ENCODE measurements at places on chromosomes 5 and 9.
A peak's percentile ranks its signal among the peaks of the same experiment; 100 is the strongest.

DNA sequence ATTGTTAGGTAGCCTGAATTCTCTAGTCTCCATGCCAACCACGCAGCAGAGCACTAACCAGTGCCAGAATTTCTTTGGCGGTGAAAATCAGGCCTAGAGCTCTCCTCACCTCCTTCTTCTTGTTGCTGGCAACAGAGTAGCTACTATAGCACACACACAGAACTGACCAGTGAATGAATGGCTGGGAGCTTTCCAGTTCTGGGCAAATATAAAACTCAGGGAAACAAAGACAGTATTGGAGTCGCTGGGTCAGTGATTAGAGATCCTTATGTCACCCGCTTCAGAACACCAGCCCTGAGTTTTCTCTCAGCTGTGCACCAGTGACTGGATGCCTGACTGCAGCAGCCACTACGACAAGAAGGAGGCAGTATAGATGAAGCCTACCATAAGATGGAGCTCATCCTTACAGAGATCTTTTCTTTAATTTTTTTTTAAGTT, 26.9 kb upstream of the FEM1C start:
- no peak for DNase-seq

DNA sequence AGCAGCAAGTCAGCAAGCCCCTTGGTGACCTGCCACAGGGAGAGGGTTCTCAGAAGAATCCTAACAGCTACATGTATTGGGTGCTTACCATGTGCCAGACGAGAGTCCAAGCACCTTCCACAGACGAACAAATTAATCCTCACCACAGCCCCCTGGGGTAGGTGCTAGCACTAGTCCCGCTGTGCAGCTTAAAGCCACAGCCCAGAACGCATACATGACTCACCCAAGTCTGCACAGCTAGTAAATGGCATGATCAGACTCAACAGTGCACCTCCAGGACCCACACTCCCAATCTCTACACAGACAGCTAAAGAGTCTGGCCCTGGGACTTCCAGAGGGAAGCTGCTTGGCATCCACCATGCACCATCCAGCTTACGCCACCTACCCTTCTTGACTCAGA, 111.5 kb downstream of the PAX5 start:
- DNase-seq, result no peak

- no peak for DNase-seq
These were observed 37.2 kb downstream of the PAPPA start for GRCh38 chr9:116190637-116191396.

DNA sequence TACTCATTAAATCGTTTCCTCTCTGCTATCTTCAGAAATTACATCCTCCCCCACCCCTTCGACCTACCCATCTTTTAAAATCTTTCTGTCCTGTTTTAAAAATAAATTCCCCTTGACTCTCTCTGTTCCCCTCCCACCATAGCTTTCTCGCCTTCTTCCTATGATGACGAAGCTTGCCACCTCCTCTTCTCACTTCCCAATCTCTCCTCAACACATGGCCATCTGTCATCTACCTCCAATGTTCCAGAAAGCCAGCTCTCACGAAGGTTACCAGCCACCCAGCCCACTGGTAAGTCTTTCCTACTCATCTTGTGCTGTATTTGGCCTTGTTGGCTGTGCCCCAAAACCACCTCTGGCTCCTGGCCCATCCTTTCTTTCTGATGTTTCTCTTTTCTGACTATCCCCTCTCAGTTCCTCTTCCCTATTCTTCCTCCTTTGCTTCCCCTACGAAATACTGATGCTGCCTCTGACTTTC, 346.3 kb downstream of the ENC1 start:
- no peak for DNase-seq

DNA sequence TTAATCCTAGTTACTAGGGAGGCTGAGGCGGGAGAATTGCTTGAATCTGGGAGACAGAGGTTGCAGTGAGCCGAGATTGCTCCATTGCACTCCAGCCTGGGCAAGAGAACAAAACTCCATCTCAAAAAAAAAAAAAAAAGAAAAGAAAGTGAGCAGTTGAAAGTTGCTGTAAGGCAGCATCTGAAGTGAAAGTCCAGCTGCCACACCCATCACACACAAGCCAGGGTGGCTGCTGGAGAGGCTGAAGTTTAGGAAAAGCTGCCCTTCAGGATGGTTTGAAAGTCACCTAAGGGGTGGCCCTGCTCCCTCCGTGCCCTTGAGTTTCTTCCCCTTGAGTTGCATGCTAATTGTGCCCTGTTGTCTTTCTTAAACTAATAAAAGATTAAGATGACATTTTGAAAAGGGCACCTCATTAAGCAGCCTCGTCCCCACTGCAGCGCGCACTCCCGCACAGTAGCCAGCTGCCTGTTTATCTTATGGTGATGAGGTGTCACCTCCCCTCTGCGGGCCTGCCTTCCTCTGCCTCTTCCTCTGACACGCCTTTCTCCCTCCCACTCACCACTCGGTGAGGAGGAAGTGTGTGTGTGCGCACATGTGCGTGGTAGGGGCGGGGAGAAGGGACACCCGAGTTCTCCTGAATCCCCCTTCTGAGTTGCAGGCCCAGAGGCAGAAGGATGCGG, 104.2 kb upstream of the PANK3 start:
- DNase-seq, result peak; percentile 9

- no peak for DNase-seq
These were observed 57.9 kb downstream of the SHB start for GRCh38 chr9:38010918-38011704.

DNA sequence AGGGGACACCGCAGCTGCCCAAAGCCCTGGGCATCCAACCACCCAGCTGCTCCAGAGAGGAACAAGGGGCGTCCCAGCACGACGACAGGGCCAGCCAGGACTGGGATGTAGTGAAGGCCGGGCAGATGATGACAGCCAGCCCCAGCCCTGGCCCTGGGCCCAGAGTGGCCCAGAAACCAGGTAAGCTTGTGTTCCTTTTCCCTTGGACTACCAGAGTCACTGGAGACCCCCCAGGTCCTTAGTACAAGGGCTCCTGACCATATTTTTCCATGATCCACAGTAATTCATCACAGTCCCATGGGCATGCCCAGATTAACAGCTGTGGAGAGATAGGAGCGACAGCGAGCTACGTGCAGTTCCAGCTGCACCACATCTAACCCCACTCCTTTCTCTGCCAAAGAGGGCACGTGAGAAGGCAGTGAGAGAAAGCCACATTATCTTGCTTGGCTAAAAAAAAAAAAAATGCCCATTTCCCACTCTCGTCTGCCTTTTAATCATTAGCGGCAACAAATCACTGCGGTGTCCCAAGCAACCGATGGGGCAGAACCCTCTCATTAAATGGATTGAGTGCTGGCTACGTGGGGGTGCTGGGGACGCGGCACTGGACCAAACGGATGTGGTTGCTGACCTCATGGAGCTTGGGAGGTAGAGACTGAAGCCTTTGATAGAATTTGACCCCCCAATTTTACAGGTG, 21.7 kb upstream of the SYNPO start:
- no peak for DNase-seq

- DNase-seq, result no peak
These were observed 174.0 kb upstream of the ZNF618 start for GRCh38 chr9:113701774-113702755.

DNA sequence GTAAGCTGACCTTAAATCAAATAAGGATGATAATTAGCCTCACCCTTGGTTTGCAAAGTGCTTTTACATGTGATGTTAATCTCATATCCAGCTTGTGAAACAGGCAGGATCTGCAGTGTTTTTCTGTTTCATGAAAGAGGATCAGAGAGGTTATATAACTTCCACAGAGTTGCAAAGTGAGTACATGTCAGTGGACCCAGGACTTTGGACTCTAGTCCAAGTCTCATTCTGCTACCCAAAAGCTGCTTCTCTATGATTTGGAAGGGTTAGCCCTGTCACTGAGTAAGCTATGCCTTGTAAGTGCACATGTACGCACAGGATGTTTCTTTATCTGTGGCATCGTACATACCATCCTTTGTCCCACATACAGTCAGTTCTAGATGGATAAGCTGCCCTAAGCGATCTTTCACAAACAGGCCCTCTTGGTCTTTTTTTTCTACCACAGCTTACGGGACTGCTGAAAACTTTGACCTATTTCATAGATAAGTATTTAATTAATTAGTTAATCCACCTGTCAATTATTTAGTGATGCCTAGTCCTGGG, 322.9 kb downstream of the TMEM38B start:
- no peak for DNase-seq

GRCh38 chr9:111301195-111301594, 28.8 kb downstream of the OR2K2 start:
- DNase-seq, result no peak

- no peak for DNase-seq
These were observed 124.2 kb downstream of the ROR2 start for GRCh38 chr9:91825866-91826265.

DNA sequence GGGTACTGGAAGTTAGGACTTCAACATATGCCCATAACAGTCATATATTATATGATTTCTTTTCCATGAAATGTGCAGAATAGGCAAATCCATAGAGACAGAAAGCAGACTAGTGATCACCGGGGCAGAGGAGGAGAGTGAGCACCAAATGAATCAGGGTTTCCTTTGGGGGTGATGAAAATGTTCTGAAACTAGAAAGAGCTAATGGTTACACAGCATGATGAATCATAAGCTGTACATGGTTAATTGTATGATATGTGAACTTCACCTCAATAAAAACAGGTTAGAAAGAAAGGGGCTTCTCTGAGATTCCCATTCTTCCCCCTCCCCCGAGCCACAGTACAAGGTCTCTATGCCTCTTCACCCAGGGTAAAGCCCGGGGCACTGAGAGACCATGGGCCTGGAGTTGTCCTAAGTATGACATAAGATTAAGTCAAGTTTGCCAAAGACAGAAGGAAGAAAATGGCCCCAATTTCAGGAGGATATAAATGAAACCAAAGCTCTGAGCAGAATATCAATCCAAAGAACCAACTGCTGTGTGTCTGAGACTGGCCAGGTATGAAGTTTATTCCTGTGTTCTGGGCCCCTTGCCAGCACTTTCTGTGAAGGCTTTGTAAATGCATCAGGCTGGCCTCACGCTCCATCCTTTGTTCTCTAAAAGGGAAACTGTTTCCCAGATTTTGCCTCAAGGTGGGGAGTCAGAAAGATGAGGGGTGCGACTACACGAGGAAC, 243.8 kb downstream of the CDK5RAP2 start:
- no peak for DNase-seq

DNA sequence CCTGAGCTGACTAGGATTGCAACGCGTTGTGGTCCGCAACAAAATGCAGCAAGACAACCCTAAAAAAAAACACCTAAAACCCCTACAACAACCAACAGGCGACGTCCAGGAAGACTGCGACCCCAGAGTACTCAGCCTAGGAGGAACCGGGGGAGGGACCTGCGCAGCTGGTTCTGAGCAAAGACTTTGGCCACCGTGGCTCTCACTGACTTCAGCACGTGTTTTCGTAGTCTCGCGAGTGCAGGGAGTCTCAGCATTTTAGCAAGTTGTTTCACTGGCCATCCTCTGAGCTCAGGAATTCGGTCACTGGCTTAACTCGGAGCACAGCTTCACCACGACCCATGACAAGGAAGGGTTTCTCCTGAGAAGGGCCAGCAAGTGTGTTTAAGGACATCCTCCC, 8.6 kb upstream of the ZDHHC11 start:
- DNase-seq, result no peak

DNA sequence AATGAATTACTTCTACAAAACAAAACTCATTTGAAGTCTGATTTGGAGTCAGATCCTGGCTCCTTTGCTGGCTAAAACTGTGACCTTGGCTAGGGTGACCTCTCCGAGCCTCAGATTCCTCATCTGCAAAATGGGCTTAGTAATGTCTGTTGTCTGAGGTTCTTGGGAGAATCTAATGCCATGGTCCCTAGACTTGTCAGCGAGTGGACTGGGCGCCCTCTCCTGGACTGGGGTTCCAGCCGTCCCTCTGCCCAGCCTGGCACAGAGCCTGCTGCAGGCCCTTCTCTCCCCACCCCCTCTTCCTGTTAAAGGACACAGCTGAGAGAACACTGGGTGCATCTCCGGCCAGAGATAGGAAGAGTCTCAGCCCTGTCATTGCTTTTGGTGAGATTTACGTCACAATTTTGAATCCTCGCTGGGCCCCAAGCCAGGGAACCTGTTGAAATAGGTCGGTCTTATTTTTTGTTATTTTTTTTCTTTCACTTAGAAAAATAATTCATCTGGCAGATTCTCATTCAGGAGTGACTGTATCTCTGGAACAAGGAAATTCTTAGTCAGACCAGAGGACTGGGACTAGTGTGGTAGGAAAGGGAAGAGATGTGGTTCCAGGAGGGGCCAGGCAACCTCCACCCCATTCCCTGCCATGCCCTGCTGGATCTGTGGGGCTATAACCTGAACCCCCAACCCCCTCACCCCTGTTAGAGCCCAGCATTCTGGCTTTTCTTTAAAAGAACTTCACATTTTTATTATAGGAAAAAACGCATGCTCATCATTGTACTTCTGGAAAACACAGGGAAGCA, 48.2 kb upstream of the RPL26L1 start:
- DNase-seq, result peak; percentile 4
